ENCODE measurements at places on chromosomes 6 and 20.

- no peak for DNase-seq
Measured at GRCh38 chr6:42424906-42425474, 26.7 kb downstream of the TRERF1 start.

DNA sequence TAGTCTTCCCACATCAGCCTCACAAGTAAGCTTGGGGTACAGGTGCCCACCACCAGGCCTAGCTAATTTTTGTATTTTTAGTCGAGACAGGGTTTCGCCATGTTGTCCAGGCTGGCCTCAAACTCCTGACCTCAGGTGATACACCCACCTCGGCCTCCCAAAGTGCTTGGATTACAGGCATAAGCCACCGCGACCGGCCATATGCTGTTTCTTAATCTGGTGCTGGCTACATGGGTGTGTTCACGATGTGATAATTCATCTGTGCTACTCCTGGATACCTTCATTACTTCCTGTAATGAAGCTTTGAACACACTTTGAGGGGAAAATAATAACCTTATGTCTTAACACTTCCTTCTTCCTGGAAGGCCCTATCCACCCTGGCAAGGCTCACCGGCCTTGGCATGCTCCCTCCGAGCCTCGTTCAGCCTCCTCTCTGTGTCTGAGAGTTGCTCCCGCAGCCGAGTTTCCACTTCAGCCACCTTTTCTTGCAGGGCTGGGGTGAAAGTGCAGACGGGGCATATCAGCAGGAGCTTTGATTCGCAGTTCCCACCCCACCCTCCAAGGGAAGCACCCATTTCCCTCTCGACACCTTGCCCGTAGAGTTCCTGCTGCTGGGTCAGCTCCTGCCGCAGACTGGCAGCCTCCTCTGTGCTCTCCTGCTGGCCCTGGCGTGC, 5.6 kb upstream of the PSORS1C2 start:
- no peak for DNase-seq

DNA sequence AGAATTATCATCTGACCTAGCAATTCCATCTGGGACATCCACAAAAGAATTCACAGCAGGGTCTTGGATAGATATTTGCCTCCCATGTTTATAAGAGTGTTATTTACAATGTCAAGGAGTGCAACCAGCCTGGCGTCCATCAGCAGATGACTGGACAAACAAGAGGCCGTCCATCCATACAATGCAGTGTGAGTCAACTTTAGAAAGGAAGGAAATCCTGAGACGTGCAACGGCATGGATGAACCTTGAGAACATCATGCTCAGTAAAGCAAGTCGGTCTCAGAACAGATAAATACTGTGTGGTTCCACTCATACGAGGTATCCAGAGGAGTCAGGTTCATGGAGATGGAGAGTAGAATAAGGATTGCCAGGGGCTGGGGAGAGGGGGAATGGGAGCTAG, 46.4 kb downstream of the FOXF2 start:
- DNase-seq = no peak

- DNase-seq = no peak
Measured at GRCh38 chr6:100905067-100905466, 23.9 kb upstream of the ASCC3 start.

DNA sequence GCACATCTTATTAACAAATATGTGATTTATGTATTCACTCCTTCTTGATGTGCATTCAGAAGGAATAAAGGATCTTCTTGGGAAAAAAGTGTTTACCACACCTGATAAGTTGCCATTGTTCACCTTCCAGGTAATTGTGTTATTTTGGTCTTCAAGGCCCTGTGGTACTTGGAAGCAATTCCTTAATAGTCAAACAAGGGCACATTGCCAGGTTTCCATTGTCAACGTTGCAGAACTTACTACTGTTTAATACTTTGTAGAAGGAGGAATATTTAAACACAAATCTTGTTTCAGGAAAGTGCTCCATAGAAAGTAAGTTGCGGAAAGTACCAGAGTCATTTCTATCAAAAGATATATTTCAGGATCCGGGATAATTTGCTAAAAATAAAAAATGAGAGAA, 129.5 kb upstream of the SGK1 start:
- DNase-seq = no peak

DNA sequence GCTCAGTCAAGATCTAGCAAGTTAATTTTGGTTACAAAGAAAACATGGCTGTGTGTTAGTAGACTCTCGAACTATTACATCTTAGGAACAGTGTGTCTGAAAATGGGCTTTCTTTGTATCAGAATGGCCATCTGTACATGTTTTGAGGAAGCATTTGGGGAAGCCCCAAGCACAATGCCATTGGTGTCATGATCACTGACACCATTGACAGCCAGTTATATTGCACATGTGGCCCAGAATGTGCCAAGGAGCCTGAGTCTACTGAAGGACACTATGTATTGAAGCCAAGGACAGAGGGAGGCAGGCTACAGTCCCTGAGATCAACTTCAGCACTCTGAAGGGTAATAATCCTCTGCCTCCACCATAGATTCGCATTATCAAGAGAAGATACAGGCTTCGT, 12.6 kb upstream of the FAM50B start:
- DNase-seq = no peak

- no peak for DNase-seq
Measured at GRCh38 chr6:156507106-156507505, 270.1 kb upstream of the ARID1B start.

All from muscle of back (tissue), 13 donors.